T-helper 17 cell (primary cell): ENCODE measurements at places on chromosomes 11 and 22. TPM values are rescaled to one million over a fixed set of nuclear protein-coding genes. Genes with fewer than 3 reads are reported as not detected.

DNA sequence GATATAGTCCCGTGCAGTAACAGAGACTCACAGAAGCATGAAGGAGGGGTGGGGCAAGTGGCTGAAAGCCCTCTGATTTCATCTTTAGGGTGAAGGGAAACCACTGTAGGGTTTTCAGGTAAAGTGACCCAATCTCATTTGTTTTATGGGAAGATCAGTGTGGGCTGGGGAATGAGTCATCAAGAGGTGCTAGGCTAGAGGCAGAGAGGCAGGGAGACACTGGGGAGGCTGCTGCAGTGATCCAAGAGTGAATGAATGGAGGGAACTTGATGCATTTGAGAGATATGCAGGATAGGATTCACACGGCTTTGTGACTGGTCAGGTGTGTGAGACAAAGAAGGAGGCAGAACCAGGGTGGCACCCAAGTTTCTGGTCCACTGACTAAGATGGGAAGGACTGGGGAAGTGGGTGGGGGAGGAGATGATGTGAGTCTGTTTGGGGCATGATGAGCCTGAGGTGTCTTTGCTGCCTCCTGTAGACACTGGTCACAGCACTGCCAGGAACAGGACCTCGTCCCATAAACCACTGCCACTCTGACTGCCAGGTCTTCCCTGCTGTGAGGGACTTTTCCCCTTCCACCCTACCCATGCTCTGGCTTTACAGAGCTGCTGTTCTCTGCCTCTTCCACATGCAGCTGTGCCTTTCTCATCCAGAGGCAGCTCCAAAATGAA, 239.0 kb downstream of the TENM4 start:
- no peak overlapping the region for H3K4me3 ChIP-seq

MRGPRX3 gene
- total RNA-seq, result not detected

DNA sequence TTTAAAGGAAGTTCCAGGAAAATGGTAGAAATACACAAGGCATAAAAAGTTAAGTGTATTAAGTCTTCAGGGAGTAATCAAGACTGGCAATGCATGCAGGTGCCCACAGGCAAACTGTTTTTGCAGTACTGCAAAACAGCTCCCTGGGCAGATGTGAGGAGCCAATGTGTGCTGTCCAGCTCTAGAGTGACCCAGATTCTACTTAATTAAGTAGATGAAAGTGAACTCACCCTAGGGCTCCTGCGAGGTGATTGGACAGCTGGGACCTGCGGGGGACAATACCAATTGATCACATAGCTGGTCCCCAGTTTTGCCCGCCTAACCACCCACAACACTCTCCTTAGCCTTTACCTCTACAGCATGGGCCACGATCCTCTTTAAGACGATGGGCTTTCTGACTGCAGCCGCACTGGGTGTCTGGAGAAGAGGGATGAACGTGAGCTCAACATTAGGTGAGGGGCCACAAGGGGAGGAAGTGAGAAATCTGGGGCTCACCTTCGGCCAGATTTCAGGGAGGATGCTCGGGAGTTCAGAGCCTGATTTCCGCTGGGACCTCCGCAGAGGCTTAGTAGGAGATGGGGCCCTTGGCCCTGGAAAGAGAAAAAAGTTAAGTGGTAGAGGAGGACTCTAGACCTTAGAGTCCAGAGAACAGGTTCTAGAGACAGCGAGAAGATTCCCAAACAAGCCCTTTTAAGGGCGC, 556 bp downstream of the CDCA5 start:
- H3K4me1 ChIP-seq, result peaks cover 21% of the 10 kb centered on the region
- no peaks in the 10 kb centered on the region for H3K27me3 ChIP-seq
- DNase-seq, result no peak
- peaks cover 8% of the 10 kb centered on the region for H3K36me3 ChIP-seq
- peak overlapping the region; percentile 98 for H3K4me3 ChIP-seq

PIWIL4 gene
- 1.6 TPM for total RNA-seq

- H3K4me1 ChIP-seq, result peaks cover 7% of the 10 kb centered on the region
- H3K36me3 ChIP-seq, result peaks cover under 1% of the 10 kb centered on the region
- H3K27ac ChIP-seq, result no peak overlapping the region
Observed at GRCh38 chr11:8354622-8355415, 91.1 kb upstream of the LMO1 start.

DNA sequence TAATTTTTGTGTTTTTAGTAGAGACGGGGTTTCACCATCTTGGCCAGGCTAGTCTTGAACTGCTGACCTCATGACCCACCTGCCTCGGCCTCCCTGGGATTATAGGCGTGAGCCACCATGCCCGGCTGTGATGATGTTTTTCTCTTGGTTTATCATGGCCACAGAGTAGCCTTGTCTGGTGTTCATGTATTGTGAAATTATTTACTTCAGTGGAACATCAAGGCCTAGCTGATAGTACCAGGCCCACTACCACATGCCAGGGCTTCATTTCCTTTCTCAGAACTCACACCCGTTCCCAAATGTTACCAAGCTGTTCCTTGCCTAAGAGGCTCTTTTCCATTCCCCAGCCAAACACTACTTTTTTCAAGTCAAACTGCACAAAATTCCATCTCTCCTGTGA, 6.1 kb upstream of the DDB2 start:
- H3K36me3 ChIP-seq, result no peaks in the 10 kb centered on the region
- H3K27ac ChIP-seq, result no peak overlapping the region
